ENCODE measurements at places on chromosomes 1 and 21.

DNA sequence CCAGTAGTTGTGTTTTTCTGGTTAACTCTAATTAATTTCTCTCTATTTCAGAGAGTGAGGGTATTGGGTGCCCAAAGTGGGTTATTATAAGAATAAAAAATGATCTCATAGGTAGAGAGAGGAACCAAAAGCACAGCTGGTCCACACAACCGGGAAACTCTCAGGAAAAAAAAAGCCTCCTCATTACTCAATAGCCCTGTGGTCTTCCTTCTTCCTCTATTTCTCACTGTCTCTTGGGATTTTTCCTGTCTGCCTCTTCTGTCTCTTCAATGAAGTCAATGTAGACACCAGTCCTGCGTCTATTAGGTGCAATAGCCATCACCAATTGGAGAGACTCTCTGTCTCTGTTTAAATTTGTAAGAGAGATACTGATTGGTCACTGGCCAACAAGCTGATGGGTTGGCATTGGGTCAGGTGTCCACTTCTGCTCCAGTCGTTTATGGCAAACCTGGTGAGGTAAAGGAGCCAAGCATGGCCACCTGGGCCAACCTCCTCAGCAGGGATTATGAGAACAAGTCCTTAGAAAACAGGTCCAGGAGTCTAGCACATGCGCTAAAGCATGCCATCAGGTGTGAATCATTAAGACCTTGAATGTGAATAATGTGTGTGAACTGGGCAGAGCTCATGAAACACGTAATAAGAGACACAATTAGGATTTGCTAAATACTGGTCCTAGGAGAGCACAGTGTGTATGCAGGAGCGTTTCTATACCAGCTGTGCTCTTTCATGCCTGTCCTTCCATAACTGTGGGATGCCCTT is 443.0 kb upstream of the RUNX1 start:
- DNase-seq, result no peak

GRCh38 chr1:69404486-69404885 is 163.2 kb upstream of the LRRC7 start:
- no peak for DNase-seq

- DNase-seq, result no peak
These were observed 96.2 kb downstream of the RGS2 start for GRCh38 chr1:192905049-192905448.

DNA sequence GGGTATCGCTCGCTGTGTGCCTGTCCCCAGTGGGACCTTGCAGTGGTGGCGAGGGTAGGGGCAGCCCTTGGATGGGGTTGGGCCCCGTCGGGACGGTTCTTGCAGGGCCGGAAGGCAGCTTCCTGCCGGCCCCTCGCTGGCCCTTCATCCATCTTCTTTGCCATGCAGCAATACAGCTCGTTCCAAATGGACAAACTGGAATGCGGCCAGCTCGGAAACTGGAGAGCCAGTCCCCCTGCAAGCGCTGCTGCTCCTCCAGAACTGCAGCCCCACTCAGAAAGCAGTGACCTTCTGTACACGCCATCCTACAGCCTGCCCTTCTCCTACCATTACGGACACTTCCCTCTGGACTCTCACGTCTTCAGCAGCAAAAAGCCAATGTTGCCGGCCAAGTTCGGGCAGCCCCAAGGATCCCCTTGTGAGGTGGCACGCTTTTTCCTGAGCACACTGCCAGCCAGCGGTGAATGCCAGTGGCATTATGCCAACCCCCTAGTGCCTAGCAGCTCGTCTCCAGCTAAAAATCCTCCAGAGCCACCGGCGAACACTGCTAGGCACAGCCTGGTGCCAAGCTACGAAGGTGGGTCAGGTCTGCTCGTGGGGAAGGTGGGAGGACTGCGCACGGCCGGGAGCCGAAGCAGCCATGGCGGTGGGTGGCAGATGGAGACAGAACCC is 45.8 kb downstream of the SIM2 start:
- DNase-seq, result no peak

GRCh38 chr1:6485168-6486101 is 6.0 kb downstream of the PLEKHG5 start:
- DNase-seq, result peak; percentile 62

DNA sequence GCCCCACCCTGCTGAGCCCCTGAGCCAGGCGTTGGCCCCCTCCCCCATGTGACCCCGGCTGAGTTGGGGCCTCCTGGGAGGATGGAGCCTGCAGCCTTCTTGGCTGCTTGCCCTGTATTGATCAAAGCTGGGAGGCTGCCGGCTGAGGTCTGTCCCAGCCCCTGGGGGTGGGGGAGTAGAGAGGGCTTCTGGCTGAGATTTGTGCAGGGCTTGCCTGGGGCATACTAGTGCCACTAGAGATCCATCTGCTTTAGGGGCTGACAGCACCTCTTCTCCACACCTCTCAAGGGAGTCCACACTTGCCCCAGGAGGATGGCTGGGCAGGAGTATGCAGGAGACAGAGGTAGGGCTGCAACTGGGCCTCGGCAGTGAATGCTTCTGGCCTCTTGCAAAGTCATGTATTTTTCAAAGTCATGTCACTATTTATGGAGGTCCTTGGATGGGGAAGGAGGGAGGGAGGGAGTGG is 53.6 kb upstream of the SSBP3 start:
- no peak for DNase-seq

DNA sequence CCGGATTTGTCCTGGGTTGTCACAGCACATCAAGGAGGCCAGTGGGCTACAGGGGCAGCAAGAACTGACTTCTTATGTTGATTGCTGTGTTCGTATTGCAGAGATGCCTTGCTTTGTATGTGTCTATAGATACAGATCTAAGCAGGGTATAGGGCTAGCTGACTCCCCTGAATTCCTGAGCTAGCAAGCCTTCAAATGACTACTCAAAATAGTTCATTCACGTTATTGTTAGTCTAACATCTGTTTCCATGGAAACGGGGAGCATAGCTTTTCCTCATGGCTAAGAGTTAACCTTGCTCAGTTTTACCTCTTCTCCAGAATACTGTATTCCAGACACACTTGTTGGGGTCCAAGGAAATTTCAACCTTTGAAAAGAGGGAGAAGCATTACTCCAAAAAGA is 24.1 kb downstream of the TRIM45 start:
- DNase-seq, result no peak

- DNase-seq, result no peak
These were observed 7.3 kb upstream of the TMEM51 start for GRCh38 chr1:15146142-15146680.

DNA sequence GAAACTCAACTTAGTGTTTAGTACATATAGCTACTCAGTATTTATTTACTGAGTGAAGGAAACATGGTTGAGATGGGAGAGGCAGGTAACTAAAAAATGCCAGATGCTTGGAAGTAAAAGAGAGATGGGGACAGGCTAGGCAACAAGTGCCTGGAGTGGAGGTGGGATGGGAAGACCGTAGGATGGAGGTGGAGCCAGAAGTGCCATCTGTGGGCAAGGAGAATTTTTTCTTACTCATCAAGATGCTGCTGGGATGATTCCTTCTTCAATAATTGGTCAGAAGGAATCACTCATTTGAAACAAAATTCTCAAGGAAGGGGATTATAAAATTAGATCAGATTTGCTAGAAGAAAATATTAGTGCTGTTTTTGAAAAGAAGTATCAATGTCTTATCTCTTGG is 72.9 kb downstream of the IFI44 start:
- DNase-seq, result no peak

- DNase-seq, result peak; percentile 8
These were observed 32.8 kb upstream of the PKP1 start for GRCh38 chr1:201250326-201251011.

DNA sequence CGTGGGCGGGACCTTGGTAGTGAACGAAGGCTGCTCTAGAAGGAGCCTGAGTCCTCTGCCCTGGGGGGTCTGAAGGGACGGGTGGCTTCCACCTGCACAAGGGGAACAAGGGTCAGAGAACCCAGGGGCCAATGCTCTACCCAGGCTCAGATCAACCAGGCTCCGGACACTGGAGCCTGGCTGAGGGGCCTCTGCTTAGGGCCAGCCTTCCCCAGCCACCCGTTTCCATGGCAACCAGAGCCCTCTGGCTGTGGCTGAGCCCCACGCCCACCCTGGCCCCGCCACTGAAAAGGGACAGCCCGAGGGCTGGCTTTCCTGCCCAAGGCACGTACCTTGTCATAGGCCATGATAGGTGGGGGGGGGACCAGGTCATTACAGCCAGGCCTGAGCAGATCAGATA is 724.6 kb downstream of the PTPRU start:
- DNase-seq, result no peak

GRCh38 chr1:191984856-191985255 is 173.4 kb upstream of the RGS18 start:
- no peak for DNase-seq

DNA sequence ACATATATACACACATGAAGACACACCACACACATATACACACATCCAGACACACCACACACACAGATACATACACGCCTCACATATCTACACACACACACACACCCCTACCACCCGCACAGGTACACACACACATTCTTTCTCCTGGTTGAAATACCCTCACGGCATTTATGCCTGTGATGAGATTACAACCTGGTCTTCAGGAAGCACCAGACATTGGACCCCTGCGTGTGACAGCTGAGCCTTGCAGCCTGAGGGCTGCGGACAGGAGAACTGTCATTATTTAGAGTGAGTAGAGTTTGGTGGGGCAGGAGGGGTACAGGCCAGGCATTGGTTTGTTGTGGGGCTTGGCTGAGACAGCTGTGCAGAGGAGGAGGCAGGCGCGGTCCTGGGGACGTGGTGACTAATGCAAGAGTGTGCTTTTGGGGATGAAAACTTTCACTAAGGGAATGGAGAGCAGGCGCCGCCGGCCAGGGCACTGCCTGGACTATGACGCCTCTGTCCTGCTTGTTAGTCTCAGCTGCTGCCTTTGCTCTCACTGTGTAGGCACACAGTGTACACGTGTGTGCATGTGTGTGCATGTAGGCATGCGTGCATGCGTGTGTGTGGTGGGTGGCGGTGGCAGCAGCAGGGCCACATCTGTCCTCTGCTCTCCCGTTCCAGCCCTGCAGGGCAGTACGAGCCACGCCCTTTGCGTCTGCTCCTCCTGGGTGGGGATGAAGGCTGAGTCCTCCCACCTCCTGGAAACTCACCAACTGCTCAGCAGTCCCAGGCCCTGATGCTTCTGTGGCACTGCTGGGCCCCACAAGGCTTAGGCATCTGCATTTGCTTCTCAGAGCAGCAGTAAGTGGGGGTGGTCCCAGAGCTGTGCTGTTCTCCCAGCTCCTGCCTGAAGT is 57.6 kb downstream of the SPSB1 start:
- DNase-seq, result no peak

GRCh38 chr1:167022384-167022783 is 33.3 kb downstream of the MAEL start:
- DNase-seq, result no peak

GRCh38 chr1:204463125-204464060 is 31.2 kb downstream of the PIK3C2B start:
- no peak for DNase-seq

- no peak for DNase-seq
These were observed 18.4 kb downstream of the SSR2 start for GRCh38 chr1:156002188-156002911.

GRCh38 chr1:167251472-167251871 is 30.8 kb downstream of the POU2F1 start:
- no peak for DNase-seq

- no peak for DNase-seq
These were observed 47.1 kb downstream of the COL6A1 start for GRCh38 chr21:46028573-46029091.

GRCh38 chr1:13798120-13798519 is 98.1 kb downstream of the PRDM2 start:
- no peak for DNase-seq

GRCh38 chr1:228340686-228341449 is 65.8 kb downstream of the TRIM11 start:
- no peak for DNase-seq

- DNase-seq, result peak; percentile 42
These were observed 854 bp downstream of the MYCL start for GRCh38 chr1:39900662-39901463.

- DNase-seq, result peak; percentile 61
These were observed 18.1 kb downstream of the KNCN start for GRCh38 chr1:46533179-46533864.

GRCh38 chr1:88549536-88549935 is 134.5 kb upstream of the PKN2 start:
- DNase-seq, result no peak

- peak; percentile 15 for DNase-seq
These were observed 33.0 kb downstream of the LAMC2 start for GRCh38 chr1:183218971-183219615.

- DNase-seq, result peak; percentile 71
These were observed 4.8 kb upstream of the LRRC8B start for GRCh38 chr1:89519779-89520358.

- DNase-seq, result peak; percentile 71
These were observed 56.8 kb downstream of the ZBTB17 start for GRCh38 chr1:15918962-15919715.

DNA sequence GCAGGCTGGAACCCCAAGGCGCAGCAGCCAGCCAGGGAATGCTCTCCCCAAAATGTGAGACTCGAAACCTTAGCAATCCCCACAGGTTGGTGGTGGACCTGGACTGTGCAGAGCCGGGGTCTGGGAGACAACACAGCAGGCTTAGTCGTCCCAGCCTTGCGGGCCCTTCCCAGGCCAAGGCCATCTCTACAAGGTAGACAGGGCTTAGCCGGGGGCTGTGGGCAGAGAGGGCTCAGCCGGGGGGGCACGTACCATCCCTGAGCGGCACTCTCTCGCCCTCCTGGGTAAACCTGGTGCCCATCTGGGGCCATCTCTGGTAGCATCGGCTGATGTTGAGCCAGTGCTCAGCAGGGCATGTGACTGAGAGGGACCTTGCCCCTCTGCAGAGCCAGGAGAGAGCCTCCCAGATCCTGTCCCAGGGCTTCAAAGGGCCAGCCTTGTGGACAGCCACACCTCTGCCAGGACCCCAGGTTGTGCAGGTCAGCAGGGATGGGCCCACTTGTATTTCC is 2.2 kb upstream of the ACTRT2 start:
- no peak for DNase-seq

GRCh38 chr1:47906527-47907176 is 90.5 kb downstream of the TRABD2B start:
- no peak for DNase-seq

GRCh38 chr1:43993206-43993914 is 2.0 kb downstream of the CCDC24 start:
- no peak for DNase-seq

- DNase-seq, result no peak
These were observed 22.5 kb downstream of the CEP350 start for GRCh38 chr1:179976970-179977651.

DNA sequence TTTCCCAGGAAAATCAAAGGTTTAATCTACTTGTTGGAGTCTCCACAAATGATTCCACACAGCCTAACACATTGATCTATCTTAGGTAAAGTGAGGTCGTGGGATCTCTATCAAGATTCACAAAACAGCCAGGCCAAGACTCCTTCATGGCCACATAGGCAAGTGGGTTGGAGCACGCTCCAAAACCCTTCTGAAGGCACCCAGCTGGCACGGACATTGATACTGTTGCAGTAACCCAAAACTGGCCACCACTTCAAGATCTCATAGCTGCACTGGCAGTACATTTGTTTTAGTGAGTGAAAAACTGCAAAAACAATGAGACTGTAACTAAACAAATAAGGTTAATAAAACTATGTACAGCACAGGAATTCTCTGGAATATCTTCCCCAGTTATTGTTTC is 61.9 kb downstream of the COLGALT2 start:
- DNase-seq, result no peak
